ENCODE measurements at places on chromosomes 6 and 20. TPM values are rescaled to one million over a fixed set of nuclear protein-coding genes. Genes with fewer than 3 reads are reported as not detected.

DNA sequence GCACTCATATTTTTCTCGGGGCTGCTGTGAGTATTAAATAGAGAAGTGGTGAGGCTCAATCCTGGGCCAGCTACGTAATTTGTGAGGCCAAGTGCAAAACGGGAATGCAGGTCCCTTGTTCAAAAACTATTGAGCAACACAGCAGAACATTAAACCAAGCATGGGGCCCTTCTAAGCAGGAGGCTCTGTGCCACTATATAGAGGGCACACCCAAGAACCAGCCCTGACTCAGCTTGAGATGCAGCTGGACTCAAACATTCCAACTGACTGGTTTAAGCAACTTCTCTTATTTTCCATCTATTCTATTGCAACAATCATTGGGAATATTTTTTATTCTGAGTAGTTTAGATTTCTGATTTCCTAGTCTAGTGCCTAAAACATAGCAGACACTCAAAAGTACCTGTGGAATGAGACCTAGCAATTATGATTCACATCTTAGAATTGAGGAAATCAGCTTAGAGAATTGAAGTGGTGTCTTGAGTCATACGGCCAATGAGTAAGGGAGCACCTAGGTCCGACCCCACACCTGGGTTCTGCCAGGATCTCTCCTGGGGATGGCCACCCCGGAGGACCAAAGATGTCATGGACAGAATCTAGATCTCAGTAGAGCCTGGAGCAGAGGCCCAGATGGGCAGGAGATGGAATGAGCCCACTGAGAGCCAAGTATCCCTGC, 1.3 kb downstream of the SIRPB2 start:
- no peak for DNase-seq

- no peak for DNase-seq
Observed at GRCh38 chr6:90428514-90428913, 131.9 kb upstream of the BACH2 start.

GRCh38 chr6:56513631-56514030, 129.1 kb downstream of the DST start:
- no peak for DNase-seq

RIPOR3 gene
- total RNA-seq = 3.3 TPM

DNA sequence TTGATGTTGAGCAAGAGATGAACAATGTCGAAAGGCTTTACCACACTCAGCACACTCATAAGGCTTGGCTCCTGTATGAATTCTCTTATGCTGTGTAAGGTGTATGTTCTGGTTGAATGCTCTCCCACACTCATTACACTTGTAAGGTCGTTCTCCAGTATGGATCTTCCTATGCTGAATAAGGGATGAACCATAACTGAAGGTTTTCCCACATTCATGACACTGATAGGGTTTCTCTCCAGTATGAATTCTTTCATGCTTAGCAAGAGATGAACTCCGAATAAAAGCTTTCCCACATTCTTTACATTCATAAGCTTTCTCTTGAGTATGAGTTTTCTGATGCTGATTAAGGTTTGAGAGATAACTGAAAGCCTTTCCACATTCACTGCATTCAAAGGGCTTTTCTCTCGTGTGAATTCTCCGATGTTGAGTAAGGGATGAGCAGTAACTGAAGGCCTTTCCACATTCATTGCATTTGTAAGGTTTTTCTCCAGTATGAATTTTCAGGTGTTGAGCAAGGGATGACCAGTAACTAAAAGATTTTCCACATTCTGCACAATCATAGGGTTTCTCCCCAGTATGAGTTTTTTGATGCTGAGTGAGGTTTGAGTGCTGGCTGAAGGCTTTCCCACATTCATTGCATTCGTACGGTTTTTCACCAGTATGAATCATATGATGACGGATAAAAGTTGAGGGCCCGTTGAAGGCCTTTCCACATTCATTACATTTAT, 21.1 kb downstream of the ZNF184 start:
- DNase-seq = no peak

GRCh38 chr6:52363228-52363867, 1.4 kb downstream of the PAQR8 start:
- DNase-seq = no peak

GRCh38 chr6:113358063-113358583, 499.0 kb upstream of the MARCKS start:
- DNase-seq = no peak

DNA sequence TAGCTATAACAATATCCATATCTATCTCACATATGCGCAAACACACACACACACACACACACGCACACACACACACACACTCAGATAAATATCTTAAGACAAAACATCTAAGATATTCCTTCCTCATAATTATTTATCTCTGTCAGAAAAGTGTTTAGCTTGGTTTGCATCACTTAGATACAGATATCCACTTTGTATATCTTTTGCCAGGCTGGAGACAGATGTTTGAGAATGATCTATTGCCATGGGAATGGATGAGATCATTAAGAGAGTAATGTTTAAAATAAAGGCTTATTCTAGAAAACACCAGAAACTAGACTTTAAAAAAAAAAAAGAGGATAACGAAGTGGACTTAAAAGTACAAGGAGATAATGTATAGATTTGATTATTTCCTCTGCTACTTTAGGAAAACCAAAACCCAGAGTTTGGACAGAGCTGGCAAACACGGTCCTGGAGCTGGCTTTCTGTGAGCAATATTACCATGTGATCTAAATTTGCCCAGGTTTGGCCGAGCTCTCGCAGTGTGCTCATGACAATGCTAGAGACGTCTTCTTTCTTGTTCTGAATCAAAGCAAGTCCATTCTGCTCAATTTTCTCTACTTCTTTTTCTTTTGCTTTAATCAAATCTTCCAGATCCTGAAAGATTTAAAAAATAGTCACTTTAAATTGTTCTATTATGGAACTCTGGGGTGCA, 411.8 kb downstream of the SYNE1 start:
- DNase-seq = no peak

DNA sequence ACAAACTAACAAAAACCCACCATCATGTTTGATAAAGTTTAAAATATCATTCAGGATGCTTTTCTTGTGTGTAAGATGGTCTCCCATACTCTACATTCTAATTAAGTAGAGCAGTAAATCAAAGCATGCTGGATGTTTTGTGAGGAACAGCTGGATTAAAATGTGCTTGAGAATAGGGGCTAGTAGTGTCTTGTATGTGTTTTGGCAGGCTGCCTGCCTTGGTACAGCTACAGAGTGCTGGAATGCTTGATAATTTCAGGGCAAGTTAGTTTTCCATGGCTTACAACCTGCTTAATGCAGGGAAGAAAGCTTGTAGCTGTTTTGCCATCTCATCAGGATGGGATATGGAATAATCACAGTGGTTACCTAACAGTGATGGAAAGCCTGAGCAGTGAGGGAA, 636.6 kb upstream of the MMS22L start:
- DNase-seq = no peak

DNA sequence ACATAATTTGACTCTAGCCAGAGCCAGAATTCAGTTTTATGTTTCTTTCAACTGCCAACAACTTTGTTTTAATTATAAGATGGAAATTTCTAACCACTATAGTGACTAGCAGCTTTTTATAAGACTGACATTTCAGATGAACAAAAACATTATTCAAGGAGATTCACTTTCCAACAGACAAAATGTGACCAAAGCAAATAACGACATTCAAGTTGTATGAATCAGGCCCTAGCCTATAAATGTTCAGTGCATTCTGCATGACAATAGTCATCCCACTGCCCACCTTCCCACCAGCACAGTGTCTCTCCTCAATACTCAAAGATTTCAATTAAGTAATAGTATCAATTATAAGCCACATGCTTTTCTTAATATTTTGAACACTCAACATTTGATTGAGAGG, 200.7 kb downstream of the KHDC1L start:
- DNase-seq = no peak

DNA sequence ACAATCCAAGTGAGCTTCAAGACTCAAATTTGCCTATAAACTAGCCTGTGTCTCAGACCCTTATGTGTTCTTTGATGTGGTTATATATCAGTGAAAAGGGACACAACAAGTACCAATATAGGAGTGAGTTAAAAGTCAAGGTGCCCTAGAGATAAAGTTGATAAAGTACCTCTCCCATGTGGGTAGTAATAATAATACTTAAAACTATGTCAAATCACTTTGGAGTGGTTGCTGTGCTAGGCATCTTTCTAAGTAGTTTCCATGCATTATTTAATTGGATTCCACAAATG, 100.4 kb downstream of the BMP5 start:
- DNase-seq = no peak

GRCh38 chr6:151425561-151425960, 26.4 kb downstream of the RMND1 start:
- DNase-seq = no peak

PDYN gene
- total RNA-seq = not detected

DNA sequence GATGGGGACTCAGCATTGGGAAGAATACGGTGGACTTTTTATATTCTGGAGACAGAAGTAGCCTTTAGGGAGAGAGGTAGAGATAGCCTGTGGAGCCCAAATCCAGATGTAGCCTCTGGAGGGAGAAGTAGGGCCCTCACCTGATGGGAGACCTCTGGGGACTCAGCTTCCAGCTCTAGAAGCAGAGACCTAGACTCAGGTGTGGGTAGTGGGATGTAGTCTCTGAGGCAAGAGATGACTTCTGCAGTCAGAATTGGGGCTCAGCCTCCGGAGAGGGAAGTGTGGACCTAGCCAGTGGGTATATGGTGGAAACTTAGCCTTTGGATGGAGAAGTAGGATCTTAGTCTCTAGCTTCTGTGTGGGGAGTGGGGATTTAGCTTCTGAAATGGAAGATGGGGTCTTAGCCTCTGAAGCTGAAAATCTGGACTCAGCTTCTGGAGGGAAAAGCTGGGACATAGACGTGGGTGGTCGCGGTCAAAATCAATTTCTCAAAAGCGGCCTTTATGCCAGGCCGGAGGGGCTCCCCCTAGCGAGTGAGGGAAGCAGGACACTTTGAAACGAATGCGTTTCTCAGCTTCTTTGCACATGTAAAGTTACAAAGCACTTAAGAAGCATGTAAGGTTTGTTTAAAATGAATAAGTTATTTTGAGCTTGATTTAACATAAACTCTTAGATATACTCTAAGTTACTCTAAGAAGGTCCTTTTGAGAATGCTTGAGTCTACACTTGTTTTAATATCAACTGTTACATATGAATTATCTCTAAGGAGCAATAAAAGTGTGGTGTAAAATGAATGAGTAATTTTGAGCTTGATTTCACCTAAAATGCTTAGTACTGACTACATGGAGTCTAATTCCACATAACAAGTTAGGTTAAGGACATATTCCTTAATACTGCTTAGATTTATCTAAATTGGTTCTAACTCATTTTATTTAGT, 12.9 kb upstream of the ZNF343 start:
- peak; percentile 40 for DNase-seq

- DNase-seq = no peak
Observed at GRCh38 chr6:146781836-146782235, 183.1 kb downstream of the ADGB start.

- no peak for DNase-seq
Observed at GRCh38 chr20:3430376-3431069, 23.1 kb upstream of the DNAAF9 start.

DNA sequence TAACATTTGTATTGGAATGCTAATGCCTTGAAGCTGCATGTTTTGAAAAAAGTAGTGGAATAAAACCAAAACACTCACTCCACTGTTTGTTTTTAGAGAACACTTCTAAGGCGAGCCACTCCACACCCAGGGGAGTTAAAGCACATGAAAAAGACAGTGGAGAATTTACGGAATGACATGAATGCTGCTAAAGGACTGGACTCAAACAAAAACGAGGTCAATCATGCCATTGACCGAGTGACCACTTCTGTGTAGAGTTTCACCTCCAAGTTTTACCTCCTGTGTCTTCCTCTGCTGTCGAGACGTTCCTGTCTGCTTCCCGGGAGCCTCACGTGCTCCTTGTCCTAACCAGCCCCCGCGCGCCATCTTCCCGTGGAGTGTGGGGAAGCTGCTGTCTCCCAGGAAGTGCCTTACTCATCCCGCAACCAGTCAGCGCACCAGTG, 127.8 kb downstream of the LRRC1 start:
- DNase-seq = no peak

GRCh38 chr6:30684386-30685156, 1.9 kb downstream of the PPP1R18 start:
- DNase-seq = peak; percentile 67

DNA sequence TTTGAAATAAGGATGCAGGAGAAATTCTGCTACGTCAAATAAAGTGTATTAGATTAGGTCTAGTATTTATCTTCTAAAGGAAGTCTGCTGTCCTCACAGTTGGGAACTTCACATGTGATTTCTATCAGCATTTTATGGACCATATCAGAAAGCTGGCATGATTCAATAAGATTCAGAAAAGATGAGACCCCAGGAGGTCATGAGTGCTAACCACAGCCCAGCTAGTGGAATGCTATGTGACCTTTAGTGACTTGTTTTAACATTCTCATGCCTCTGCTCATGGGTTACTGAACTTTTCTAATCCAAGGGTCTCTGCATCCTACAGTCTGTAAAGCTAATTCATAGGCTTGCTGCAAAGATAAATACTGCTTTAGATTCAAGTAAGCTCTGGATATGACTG, 150.1 kb downstream of the GMPR start:
- DNase-seq = no peak

BPIFB1 gene
- not detected for total RNA-seq

GRCh38 chr6:133877116-133877515, 11.8 kb upstream of the TCF21 start:
- no peak for DNase-seq

MUCL3 gene
- not detected for total RNA-seq

RSPO3 gene
- 1.9 TPM for total RNA-seq

DNA sequence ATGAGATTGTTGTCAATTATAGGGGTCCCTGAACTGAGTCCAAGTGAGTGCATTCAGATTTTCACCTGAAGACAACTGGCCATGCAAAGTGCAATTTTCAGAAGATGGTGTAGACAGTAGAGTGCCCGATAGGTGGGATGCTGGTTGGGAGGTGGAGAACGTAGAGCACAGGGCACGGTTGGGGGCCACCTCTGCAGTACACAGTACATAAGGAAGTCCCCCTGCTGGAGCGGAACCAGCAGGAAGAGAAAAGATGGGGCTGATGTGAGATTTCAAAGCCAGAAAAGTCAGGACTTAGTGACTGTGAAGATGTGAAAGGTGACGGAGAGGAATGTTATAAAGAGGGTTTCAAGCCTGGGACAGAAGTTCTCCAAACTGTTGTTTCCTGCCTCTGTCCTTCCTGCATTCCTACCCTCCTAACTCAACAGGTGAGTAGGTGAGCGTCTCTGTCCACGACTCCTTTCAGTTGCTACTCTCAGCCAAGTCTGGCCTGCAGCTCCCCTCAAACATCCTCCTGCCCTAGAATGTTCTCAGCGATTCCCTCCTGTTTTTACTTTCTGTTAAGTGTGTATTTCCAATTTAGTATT, 330.8 kb downstream of the PRL start:
- no peak for DNase-seq

DNA sequence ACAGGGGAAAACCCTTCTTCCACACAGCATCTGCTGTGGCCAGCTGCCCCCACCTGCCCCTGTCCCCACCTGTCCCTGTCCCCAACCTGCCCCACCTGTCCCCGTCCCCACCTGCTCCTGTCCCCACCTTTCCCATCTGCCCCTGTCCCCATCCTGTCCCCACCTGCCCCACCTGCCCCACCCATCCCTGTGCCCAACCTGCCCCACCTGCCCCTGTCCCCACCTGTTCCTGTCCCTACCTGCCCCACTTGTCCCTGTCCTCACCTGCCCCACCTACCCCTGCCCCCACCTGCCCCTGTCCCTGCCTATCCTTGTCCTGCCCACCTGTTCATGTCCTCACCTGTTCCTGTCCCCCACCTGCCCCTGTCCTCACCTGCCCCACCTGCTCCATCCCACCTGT, 6.4 kb upstream of the MYT1 start:
- DNase-seq = no peak

GRCh38 chr6:20876036-20876435, 341.8 kb downstream of the CDKAL1 start:
- DNase-seq = no peak

GRCh38 chr6:81148751-81149150, 603.7 kb downstream of the TENT5A start:
- no peak for DNase-seq
